ENCODE measurements at places on chromosomes 5 and 9.
A peak's percentile ranks its signal among the peaks of the same experiment; 100 is the strongest.

- no peak for DNase-seq
Measured at GRCh38 chr5:172046593-172046992, 40.2 kb upstream of the FBXW11 start.

- no peak for DNase-seq
Measured at GRCh38 chr9:137505421-137506140, 44.6 kb downstream of the PNPLA7 start.

DNA sequence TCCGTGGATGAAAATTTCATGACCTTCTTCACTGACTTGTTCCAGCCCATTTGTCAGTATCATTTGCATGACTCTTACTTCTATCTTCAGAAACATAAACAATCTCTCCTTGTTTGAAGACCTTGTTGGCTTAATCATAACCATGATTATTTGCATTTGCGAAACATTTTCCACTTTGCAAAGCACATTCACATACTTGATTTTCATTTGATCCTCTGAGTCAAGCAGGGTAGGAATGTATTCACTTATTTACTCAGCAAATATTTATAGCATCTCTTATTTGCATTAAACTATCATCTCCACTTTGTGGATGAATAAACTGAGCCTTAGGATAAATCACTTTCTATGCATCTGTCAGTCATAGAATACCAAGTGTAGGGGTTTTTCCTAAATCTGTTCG, 343.0 kb upstream of the SGCD start:
- DNase-seq, result no peak

DNA sequence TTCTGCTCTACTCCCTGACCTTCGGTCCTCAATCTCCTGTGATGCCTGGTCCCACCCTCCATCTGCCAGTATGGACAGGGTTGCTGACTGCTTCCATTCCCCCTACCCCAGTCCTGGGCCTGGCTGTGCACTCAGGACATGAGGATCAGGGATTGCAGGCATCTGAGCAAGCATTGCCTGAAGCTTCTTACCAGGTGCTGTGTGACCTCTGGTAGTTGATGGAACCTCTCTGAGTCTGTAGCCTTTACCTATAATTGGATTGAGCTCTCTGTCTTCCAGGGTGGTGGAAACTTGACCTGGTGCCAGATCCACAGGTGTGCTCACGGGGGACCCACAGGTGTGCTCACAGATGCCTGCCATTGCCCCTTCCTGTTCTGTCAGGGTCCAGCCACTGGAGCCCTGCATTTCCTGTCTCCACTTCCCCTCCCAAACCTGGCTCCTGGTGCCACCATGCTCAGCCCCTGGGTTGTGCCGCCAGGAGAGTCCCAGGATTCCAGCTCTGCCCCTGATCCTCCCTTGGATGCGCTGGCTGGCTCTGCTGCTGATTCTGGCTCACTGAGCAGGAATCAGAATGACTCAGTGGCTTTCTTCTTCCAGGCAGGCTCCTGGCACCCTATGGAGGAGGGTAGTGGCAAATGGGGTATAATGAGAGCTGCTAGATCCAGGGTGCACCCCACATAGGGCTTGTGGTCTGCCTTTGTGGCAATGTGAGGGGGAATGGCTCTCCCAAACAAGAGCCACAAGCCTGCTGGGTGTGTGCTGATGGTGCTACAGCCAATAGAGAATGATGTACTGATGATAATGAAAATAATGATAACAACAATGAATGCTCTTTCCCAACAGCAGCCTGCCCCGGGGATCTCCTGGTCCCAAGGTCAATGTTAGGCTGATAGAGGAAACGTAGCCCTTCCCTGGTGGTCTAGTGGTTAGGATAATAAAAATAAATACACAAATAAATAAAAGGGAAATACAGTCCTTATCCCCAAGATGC, 35.2 kb upstream of the PSD2 start:
- DNase-seq, result no peak

DNA sequence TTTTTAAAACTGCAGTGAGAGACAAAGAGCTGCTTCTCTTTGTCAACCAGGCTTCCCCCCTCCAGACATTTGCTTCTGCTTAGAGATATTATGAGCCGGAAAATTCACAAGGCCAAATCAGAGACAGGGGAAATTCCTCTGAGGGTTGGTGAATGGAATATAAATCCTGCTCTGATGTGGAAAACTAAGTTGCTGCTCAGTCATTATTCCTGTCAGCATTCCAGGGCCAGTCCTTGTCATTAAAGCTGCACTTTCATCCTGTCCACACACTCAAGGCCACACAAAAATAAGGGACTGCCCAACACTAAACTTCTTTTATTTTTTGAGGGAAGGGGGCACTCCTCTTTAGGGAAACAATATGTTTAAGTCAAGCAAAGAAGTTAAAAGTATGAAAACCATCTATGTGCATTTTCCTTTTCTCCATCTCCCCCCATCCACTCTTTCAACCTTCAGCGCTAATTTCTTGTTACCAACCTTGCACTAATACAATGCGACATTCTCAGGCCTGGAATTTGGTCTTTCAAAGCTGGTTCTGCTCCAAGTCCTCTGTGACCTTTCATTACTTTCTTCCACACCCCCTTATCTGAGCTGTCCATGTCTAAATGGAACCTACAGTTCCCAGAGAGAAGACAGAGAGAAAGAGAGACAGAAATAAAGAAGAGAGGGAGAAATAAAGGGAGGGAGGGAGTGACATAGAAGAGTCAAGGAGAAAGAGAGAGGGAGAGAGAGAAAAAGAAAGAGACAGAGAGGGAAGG, 118.9 kb upstream of the S1PR3 start:
- no peak for DNase-seq

GRCh38 chr9:136629879-136630661, 32.6 kb upstream of the EGFL7 start:
- DNase-seq, result peak; percentile 38

DNA sequence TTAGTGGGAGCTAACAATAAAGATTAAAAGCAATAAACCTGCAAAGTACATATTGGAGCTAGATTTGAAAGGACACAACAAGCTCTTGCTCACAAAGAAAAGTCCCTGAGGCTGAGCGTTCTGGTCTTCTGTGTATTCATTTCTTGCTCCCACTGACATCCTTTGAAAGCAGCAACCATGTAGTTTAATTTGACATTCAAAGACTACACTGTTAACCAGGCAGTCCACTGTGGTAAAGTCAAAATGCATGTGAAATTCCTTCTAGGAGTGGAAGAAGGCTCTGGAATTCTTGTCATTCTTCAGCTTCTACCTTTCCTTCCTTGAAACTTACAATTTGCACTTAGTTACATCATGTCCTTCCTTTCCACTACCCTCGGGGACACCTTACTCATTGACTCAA, 480.7 kb downstream of the CSNK1G3 start:
- no peak for DNase-seq

DNA sequence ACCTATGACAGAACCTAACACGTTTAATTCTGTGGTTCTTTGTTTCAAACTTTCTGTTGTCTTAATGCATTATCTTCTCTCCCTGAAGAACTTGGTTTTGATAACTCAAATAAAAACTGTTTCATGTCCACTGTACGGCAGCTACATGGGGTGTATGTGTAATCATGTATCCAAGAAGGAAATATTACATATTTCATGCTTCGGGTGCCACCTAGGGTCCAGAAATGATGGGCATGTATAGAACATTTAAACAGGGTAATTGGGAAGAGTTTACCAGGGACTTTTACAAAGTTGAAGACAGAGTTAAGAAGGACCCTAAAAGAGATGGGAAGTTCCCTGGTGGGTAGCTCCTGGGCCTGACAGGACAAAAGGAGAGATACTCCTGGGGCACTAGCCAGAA, 291.3 kb downstream of the FBXL7 start:
- no peak for DNase-seq

GRCh38 chr5:168776070-168776469, 196.9 kb upstream of the PANK3 start:
- DNase-seq, result no peak

DNA sequence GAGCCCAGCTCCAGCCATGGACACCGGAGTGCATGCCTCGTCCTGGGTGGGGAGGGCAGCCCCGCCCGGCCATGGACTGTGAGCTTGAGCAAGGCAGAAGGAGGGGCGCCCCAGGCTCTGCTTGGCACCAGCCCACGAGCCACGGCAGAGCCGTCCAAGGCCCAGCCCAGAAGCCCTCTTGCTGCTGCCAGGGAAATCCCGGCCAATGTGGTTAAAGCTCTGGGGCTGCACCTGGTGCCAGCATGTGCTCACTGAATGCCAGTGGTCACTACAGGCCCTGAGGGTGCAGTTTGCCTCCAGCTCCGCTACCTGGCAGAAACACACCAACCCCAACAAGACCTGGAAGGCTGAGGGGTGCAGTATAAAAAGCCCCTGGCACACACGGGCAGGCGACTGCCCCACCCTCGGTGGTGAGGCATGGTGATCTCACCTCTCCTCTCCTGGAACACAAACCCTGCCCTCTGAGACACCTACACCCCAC, 11.8 kb downstream of the BRD3 start:
- DNase-seq, result no peak
